Activated T-cell treated with anti-CD3 and anti-CD28 coated beads for 1 hour (primary cell): ENCODE measurements at places on chromosomes 2 and 18.

DNA sequence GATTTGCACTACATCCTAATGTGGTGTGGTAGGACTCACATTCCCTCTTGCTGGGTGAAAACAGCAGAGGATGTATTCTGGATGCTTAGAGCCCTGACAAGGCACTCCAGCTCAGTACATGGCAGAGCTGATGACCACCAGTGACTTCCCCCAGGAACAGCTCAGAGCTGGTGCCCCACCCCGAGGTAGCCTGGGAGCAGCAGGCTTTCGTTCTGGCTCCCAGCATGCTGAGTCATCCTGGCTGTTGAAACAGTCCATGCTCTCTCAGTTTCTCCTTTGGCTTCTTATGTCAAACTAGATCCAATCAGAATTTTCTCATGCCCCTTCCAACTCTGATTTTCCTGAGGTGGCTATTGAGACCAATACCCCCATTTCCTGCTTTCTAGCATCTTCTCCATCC, 438.2 kb downstream of the NBAS start:
- no peak for DNase-seq

GRCh38 chr2:7513834-7514233, 596.6 kb downstream of the RNF144A start:
- DNase-seq = no peak

GRCh38 chr18:26034850-26035497, 55.4 kb downstream of the SS18 start:
- no peak for DNase-seq

DNA sequence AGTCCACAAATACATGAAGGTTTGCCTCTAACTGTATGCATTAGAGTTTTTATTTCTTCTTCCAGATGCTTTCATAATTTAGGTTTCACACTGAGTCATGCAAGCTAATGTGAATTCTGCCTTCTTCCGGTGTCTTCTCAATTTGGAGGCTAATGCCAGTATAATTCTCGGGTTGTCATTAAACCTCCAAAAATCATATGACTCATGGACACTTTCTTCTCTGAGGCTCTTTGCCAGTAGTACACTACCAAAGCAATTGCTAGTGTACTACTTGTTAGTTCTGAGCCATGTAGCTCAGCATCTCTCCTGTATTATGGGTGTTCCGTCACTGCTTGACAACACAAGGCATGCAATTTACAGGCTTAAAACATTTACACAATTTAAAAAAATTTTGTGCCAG, 137.1 kb downstream of the VWC2L start:
- no peak for DNase-seq

- no peak for DNase-seq
Observed at GRCh38 chr2:235066490-235066889, 114.7 kb downstream of the SH3BP4 start.

DNA sequence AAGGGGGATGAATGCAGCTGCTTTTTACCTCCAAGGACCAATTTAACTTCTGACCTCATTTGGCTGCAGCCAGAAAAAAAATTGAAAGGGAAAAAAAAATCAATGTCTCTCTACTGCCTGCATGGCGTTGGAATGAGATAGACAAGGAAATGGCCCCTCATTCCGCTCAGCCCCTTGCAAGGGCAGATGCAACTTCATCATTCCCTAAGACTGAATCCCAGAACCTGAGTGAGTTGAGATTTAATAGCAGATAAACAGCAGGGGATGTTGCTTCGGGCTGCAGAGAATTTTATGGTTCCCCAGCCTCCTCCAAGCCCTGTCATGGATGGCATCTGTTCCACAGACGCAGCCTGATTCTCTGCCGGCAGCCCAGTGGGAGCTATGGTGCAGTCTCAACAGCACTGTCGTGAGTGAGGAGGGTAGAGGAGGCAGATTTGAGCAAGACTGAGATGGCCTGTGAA, 49.0 kb downstream of the CAPN13 start:
- no peak for DNase-seq

DNA sequence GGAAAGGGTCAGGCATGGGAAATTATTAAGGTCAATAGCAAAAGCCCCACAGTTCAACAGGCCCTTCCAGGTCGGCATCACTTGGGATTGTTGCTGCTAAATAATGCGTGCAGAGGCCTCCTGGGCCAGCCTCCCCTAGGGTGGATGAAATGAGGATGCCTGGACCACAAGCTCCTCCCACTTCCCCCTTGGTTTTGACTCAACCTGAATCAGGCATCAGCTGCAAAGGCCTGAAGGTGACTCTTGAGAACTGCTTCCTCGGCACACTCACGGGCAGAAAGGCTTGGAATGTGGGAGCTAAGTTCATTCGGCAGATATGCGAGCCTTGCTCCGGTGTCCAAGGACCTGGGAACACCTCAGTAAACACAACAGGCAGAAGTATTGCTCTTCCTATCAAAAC, 69.3 kb downstream of the MBP start:
- DNase-seq = peak; percentile 58

- peak; percentile 34 for DNase-seq
Observed at GRCh38 chr18:48007955-48008701, 77.7 kb upstream of the SMAD2 start.

GRCh38 chr2:138249207-138249606, 252.4 kb upstream of the SPOPL start:
- DNase-seq = no peak

DNA sequence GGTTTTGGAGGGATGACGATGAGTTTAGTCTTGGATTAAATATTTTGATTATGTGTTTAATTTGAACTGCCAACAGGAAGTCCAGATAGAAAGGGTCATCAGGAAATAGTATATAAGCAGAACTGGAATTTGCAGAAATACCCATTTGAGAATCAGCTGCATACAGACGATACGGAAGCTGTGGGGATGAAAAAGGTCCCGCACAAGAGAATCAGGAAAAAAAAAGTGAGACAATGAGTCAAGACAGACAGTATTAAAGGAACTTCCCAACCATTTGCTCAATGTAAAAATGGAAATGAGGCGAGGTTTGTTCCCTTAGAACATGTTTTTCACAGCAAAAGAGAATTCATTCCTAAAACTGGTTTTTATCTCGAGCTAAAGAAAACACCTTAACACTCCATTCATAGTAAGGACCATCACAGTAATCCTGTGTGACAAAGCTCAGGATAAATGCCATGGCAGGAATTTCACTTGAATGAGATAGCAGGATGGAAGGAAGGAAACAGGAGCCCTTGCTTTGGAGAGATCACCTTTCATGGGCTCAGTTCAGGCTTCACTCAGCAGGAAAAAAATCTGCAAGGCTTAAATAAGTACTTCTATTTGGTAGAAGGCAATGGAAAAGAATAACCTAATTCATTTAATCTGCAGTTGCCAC, 29.3 kb downstream of the BCL2 start:
- DNase-seq = no peak

GRCh38 chr2:151840216-151841046, 12.2 kb upstream of the ARL5A start:
- DNase-seq = no peak

GRCh38 chr2:240206630-240207029, 66.2 kb upstream of the OTOS start:
- DNase-seq = no peak

GRCh38 chr18:37551846-37552245, 13.8 kb downstream of the CELF4 start:
- no peak for DNase-seq

DNA sequence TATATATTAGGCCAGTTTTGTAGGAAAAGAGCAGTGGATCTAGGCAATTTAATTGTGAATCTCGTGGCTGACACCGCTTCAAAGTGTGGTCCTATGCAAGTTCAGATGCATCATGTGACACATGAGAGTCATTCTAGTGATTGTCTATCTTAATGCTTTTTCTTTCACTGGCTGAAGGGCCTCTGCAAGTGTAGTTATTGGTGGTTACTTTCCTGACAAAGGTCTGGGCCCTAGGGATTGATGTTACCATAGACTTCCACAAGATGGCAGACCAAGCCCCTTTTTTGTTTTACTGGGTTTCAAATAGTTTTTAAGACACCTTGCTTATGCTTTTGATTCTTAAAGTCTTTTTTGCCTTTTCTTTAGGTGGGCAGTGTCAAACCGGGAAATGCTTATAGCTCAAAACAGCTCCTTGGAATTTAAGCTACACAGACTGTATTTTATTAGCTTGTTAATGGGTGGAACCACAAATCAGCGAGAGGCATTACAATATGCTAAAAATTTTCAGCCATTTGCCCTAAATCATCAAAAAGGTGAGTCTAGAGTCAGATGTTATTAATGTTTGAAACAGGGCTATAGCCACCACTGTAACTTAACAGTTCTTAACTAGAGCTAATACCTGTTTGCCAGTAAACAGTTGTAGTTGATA, 25.9 kb downstream of the CD8A start:
- no peak for DNase-seq

GRCh38 chr2:237475704-237476141, 11.3 kb upstream of the MLPH start:
- no peak for DNase-seq

- DNase-seq = no peak
Observed at GRCh38 chr2:9244985-9245544, 38.5 kb downstream of the ASAP2 start.

DNA sequence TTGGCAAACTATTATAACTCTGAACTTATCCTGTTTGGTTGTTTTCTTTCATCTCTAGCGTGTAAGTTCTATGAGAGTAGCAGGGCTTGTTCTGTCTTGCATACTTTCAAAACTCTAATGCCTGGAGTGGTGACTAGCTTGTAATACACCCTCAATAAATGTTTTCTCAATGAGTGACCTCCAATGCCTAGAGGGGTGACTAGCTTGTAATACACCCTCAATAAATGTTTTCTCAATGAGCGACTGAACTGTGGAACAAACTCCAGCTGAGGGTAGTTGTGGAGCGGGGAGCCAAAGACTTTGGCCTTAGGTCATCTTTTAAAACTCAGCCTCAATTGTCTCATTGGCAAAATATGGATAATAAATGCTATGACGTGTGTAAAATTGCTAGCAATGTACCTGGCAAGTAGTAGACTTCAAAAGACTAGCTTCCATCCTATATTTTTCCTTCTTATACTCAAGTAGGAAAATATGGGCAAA, 1.8 kb downstream of the GPD2 start:
- no peak for DNase-seq

DNA sequence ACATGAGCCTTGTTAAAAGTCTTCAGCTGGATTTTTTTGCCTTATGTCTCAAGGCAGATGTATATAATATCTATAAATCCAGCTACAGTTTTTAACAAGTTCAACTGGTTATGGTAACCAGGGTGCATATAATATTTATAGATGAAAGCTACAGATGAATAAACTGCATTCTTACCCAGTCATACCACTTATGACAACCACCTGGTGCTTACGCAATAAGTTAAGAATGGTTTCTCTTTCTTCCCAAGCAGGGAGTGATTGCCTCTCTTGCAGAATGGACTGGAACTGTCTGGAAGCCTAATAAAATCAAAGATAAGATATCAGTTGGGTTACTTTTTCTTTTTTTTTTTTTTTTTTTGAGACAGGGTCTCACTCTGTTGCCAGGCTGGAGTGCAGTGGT, 19.6 kb downstream of the DHX57 start:
- no peak for DNase-seq

GRCh38 chr18:11309172-11309571, 159.8 kb upstream of the PIEZO2 start:
- DNase-seq = no peak

- DNase-seq = no peak
Observed at GRCh38 chr18:7601936-7602335, 34.8 kb downstream of the PTPRM start.

DNA sequence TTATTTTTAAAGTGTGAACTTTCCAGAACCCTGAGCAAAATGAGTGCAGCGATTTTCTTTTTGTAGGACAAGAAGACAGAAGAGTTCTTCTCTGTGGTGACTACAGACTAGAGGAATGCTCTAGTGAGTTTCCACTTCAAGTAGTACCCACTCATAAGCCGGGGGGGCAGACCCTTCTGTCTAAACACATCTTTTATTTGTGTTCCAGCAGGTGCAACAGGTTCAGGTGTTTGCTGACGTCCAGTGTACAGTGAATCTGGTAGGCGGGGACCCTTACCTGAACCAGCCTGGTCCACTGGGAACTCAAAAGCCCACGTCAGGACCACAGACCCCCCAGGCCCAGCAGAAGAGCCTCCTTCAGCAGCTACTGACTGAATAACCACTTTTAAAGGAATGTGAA, 25.2 kb downstream of the PTRHD1 start:
- DNase-seq = no peak

DNA sequence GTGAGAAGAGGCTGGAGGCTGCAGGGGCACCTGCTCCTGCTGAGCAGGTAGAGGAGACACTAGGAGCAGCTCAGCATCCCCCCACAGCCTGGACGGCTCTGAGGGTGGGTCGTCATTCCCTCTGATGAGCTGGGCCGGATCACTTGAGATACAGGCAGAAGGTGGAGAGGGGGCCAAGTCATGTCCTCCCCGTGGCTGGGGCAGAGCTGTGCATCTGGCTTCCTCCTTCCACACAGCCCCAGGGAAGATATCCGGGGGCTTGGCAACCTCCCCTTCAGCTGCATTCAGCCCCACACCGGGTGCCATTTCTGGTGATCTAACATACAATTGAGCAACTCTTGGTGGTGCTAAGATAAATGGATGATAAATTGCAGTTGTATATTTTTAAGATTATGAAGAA, 236.9 kb downstream of the LDLRAD4 start:
- no peak for DNase-seq

DNA sequence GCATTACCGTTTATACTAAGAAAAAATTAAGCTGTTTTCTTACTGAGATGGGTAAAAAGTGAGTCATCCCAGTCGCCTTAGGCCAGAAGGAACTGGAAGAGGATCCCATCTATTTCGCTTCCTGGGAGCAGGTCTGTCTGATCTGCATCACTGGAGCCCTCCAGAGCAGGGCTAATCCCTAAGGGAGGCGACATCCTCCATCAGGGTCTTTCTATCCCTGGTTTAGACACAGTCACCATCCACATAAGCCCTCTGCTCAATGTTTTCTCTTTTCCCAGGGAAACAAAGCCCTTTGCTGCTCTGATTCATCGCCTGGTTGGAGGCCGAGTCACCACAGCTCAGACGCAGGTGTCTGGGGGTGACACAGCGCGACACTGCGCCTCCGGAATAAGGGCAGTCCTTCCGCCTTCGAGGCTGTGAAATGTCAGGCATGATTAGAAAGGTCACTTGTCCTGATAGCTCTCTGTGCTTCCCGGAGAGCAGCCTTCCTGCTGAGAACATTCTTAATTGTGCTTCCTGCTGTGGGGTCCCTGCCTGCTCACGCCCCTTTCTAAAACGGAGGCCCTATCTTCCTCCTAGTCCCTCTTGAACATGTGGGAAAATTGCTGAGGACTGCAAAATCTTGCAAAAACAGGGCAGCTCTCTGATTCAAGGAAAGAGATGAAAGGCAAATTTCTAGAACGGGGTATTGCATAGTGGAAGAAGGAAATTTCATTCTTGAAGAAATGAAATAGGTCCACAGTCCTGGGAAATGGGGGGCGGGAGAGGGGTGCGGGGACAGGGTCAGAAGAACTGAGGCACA, 56.3 kb downstream of the MARCHF4 start:
- DNase-seq = no peak

GRCh38 chr18:28167835-28168349, 9.0 kb downstream of the CDH2 start:
- DNase-seq = no peak

- no peak for DNase-seq
Observed at GRCh38 chr2:58032016-58032763, 14.4 kb upstream of the VRK2 start.

- no peak for DNase-seq
Observed at GRCh38 chr2:66555501-66556324, 120.8 kb downstream of the MEIS1 start.

GRCh38 chr2:135422898-135423297, 108.1 kb downstream of the ZRANB3 start:
- DNase-seq = no peak

- no peak for DNase-seq
Observed at GRCh38 chr2:174984561-174984960, 20.6 kb downstream of the CHN1 start.

GRCh38 chr2:30398084-30398873, 48.8 kb upstream of the LCLAT1 start:
- DNase-seq = no peak
